ENCODE measurements at places on chromosomes 13 and 19.
A peak's percentile ranks its signal among the peaks of the same experiment; 100 is the strongest.

DNA sequence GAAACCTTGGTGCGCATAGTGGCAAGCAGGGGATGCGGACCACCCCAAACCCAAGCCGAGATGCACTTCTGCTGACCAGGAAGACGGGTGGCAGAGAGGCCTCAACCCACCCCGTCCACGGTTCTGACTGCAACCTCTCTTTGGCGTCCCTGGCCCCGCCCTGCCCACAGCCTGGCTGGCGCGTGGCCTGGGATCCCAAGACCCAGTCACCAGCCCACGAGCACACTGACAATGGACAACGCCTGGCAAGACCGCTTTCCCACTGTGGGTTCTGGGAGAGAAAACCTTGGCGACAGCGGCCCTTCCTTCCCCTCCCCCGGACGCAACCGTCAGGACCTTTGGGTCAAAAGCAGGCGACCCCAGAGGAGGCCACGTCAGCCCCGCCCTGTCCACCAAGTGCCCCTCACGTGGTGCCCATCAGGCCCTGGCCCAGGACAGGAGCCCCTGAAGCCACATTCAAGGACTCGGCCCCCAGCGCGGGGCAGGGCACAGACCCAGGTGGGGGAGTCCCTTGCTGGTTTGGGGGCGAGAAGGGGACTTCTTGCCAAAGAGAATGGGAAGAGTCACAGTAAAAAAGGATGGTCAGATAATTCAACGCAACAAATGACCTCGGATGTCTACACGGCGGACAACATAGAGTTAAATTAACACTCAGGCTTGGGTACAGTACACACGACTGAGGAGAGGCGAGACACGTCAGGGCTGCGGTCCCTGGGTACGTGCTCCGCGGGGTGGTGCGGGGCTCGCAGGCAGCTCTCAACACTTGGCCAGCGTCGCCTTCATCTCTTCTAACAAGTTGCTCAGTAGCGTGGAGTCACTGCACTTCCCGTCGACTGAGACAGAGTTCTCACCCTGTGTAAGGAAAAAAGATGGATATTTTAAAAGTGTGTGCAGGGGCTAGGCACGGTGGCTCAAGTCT lies 5.0 kb downstream of the IZUMO4 start:
- no peak for DNase-seq

- no peak for DNase-seq
Measured at GRCh38 chr19:17021793-17022590, 4.6 kb downstream of the CPAMD8 start.

DNA sequence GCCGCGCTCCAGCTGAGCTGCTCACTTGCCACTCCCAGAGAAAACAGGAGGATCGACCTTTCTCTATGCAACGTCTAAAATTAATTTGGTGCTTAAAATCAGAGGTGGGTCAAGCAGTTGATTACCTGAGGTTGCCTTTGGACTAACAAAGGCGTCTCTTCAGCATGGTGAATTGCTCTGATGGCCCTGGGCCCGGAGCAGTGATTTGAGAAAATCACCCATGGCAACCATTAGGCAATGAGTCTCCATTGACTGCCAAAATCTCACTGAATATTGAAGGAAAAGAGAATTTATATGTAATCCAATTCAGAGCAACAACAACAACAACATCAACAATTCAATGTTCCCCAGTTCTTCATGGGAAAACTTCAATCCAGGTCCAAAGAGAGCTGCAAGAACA lies 61.8 kb downstream of the IRS2 start:
- DNase-seq = no peak

DNA sequence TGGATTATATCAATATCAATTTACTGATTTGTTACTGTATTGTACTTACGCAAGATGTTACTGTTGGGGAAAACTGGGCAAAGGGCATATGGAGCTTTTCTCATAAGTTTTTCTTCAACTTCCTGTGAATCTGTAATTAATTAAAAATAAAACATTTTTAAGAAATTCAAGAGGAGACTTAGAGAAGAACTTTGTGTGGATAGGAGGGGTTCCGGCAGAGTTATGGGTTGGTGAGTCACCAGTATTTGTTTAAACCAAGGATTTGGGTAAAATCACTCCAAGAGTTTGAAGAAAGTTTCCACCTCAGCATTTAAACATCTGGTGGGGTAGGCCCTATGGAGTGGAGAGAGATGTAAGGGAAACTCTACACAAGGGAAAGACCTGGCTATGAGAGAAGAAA lies 379.6 kb downstream of the TSHZ3 start:
- DNase-seq = no peak

DNA sequence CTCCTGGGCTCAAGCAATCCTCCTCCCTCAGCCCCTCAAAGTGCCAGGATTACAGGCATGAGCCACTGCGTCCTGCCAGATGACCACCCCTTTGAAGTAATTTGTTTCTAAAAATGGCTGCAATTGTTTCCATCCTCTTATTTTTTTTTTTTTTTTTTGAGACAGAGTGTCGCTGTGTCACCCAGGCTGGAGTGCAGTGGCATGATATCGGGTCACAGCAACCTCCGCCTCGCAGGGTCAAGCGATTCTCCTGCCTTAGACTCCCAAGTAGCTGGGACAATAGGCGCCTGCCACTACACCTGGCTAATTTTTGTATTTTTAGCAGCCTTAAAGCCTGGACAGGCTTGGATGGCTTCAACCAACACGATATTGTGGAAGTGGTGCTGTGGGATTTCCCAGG lies 22.3 kb upstream of the DPP9 start:
- DNase-seq = no peak

GRCh38 chr19:43457809-43458208 lies 7.6 kb downstream of the LYPD3 start:
- DNase-seq = no peak

- no peak for DNase-seq
Measured at GRCh38 chr13:78972561-78972960, 313.6 kb upstream of the OBI1 start.

DNA sequence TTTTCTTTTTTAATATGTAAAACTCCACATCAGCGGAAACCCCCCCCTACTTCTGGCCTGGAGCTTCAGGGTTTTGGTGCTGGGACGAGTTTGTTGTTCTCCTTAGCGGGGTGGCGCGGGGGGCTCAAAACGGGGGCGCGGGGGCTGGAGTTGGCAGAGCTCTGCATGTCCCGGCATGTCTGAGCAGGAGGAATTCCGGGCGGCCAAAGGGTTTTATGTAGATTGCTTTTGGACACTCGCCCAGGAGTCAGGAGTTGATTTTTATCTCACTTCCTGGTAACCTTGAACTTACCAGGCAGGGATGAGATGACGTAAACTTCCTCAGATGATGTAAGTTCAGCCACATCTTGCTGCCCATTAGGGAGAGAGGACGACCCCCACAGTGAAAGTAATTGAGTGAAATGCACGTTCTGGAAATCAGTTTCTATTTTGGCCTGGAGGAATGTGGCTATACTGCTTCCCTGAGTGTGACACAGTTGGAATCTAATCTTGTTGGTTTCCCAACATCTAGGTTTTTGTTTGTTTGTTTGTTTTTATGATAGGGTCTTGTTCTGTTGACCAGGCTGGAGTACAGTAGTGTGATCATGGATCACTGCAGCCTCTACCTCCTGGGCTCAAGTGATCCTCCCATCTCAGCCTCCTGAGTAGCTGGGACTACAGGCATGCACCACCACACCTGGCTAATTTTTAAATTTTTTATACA lies 21.0 kb upstream of the GDF15 start:
- DNase-seq = peak; percentile 98

DNA sequence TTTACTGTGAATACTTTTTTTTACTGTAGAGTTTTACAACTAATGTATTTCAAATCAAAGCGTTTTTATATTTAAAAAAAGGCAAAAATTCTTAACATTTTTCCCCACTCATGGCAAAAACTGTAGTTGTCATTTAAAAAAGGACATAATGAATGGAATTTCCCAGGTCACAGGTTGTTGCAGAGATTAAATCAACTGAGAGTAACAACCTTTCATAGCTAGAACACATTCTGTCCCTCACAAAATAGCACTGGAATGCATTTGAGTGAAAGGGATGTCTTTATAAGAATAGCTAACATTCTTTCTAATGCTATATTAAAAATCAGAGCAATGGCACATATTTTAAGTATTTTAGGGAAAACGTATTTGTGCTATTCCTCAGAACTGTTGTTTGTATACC lies 1393.3 kb upstream of the ATXN8OS start:
- no peak for DNase-seq

DNA sequence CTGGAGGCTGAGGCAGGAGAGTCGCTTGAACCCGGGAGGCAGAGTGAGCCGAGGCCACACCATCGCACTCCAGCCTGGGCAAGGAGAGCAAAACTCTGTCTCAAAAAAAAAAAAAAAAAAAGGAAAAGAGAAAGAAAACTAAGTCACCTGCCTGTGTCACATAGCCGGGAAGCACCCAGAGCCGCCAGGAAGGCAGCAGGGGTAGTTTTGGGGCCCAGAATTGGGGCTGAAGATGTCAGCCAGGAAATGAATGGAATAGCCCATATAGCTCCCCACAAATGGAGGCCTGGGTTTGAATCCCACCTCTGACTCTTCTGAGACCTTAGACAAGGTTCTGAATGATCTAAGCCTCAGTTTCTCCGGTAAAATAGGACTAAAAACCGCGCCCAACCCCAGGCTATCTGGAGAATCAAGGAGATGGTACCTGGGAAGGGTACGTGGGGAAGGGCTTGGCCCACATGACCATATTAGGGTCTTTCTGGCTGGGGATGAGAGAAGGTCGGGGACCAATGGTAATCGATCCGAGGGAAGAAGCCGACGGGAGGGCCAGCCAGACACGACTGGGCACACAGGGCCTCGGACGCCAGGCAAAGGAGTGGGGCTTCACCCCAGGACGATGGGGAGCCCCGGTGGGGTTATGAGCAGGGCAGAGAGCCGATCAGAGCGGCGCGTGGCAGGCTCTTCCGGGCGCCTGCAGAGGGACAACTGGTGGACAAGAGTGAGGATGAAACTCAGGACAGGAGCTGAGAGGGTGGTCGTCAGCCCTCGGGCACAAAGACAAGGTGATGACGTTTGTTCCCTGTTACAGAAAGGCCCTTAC lies 14.4 kb downstream of the CCDC124 start:
- no peak for DNase-seq

- DNase-seq = no peak
Measured at GRCh38 chr19:15015946-15016542, 33.2 kb upstream of the CASP14 start.

GRCh38 chr19:927351-927779 lies 1.5 kb downstream of the ARID3A start:
- no peak for DNase-seq

DNA sequence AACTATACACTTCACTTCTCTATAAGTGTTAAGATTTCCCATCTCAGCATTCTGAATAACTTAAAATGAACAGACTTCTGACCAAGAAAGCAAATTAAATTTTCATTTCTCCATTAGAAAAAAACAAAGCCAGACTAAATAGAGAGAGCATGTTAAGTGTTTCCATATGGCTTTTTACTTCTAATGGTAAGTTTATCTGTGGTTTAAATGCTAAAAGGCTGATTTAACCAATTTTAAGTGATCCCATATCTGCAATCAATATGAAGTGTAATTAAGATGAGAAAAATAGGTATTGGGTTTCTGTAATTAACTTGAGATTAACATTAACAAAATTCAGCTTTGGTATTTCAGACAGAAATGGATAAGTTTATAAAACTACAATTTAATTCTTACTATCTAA lies 107.8 kb downstream of the ELF1 start:
- no peak for DNase-seq

GRCh38 chr19:17289489-17289888 lies 7.8 kb downstream of the ANKLE1 start:
- DNase-seq = peak; percentile 75

GRCh38 chr19:23283925-23284324 lies 33.7 kb upstream of the ZNF724 start:
- no peak for DNase-seq

GRCh38 chr13:24563087-24563486 lies 50.5 kb upstream of the PARP4 start:
- no peak for DNase-seq

GRCh38 chr13:99297331-99297730 lies 9.9 kb downstream of the GPR183 start:
- no peak for DNase-seq

- DNase-seq = no peak
Measured at GRCh38 chr13:46355088-46355468, 32.0 kb downstream of the RUBCNL start.

DNA sequence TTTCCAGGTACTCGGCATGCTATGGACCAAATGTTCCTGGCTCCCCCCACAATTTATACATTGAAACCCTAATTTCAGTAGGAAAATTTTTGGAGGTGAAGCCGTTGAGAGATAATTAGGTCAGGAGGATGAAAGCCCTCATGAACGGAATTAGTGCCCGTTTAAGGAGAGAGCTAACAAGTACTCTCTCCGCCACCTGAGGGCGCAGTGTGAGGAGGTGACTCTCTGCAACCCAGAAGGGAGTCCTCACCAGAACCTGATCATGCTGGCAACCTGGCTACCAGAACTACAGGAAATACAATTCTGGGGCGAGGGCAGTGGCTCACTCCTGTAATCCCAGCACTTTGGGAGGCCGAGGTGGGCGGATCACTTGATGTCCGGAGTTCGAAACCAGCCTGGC lies 397.8 kb downstream of the SLITRK5 start:
- no peak for DNase-seq

DNA sequence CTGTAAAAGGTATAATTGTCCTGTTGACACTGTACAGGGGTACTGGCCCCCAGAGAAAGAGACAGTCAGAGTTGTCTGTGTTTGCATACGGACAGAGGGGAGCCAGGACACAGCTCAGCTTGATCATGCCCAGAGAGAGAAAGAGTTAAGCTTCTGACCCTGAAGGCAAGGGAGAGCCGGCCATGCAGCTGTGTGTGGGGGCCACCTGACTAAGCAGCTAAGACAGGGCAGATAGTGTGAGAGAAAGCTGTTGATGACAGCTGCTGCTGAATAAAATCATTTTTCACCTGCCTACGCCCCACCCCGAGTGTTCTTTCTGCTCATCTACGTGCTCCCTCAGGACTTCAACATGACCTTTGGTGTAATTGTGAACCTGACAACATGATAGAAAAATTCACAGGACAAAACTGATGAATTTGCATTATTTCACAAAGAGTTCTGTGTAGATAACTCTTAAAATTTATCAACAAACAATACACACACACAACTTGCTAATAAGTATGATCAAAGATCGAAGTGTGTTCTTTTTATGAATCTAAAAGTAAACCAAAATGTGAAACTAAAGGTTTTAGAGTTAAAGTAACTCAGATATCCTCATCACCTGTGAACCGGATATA lies 1294.3 kb upstream of the ATXN8OS start:
- DNase-seq = no peak

DNA sequence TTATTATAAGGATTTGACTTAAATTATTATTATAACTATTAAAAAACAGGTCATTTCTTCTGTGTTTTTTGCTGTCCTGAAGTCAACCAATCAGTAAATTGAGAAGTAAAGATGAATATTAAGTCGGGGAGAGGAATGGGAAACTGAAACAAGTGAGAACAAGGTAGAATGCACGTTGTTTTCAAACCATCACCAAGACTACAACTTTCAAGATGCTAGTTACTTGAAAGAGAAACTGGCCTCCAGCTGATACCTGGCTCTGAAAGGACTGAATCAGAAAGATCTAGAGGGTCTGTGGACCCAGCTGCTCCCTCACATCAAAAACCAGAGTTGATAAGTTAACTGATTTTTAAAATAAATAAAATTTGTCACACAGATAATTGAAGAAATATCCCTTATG lies 1301.5 kb upstream of the ATXN8OS start:
- no peak for DNase-seq
